ENCODE measurements at places on chromosomes 6 and 20.

- DNase-seq: peak; percentile 52
These were observed 16.1 kb upstream of the ZNF217 start for GRCh38 chr20:53609491-53610445.

DNA sequence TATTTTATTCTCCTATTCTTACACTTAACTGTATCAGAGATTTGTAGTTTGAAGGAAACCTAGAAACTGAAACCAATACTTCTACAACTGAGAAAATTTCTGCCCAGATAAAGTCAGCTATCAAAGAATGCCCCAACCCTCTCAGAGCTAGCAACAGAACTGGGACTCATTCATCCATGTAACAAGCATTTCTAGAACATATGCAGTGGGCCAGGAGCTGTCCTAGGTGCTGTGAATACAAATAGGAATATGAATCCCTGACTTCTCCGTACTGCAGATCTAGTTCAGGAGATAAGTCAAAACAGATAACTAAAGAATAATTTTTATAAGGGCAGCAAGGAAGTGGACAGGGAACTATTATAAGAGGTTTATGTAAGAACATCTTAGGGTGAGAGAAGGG is 654.1 kb upstream of the NOX3 start:
- DNase-seq: peak; percentile 2

DNA sequence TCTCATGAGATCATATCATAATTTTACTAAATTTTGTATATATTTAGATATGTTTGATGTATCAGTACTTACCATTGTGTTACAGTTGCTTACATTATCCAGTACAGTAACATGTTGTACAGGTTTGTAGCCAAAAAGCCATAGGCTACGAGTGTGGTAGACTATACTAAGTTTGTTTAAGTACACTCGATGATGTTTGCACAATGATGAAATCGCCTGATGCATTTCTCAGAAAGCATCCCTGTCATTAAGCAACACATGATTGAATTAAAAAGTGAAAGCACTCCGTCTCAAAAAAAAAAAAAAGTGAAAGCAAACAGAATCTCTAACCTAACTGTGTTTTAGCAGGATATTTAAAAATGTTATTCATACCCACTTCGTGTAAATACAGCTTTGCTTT is 104.9 kb upstream of the TFAP2D start:
- DNase-seq: no peak

GRCh38 chr6:40456390-40457013 is 130.7 kb downstream of the LRFN2 start:
- no peak for DNase-seq

DNA sequence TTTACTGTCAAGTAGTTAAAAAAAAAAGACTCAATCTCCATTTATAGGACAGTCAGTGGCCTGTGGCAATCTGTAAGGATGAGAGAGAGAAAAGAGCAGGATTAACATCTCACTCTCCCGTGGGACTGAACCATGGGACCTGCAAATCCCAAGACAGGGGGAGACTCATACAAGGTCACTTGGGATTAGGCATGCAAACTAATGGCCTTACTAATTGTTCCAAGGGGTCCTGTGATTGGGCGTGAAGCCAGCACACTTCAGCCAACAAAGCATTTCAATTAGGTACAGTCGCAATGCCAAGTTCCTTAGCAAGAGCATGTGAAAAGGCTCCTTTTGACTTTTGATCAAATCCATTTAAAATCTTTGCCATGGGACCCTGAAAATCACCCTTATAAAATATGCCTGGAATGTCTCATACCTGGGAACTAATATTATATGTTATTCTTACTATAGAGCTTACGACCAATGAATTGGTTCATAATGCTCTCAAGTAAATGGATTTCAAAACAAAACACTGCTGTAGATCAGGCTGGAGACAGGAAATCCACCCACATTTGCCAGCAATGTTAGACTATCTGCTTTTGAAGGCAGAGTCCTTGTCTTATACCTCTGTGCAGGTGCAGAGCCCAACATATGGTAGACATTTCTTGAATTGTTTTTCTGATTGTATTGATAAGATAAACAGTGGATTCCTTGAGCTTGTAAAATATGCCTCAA is 412.5 kb downstream of the GJA1 start:
- DNase-seq: no peak

GRCh38 chr20:37279820-37280219 is 9.6 kb upstream of the MANBAL start:
- DNase-seq: no peak

GRCh38 chr20:3751675-3752385 is 15.7 kb downstream of the ADISSP start:
- no peak for DNase-seq

GRCh38 chr20:57374343-57374930 is 16.8 kb upstream of the RBM38 start:
- no peak for DNase-seq

GRCh38 chr20:63540417-63541186 is 3.4 kb upstream of the PTK6 start:
- DNase-seq: peak; percentile 6

GRCh38 chr20:49477200-49477599 is 5.3 kb downstream of the KCNB1 start:
- no peak for DNase-seq

Measured in fibroblast of upper back skin (primary cell).